ENCODE measurements at places on chromosomes 6 and 20. TPM values are rescaled to one million over a fixed set of nuclear protein-coding genes. Genes with fewer than 3 reads are reported as not detected.

The PDE7B gene
- total RNA-seq = 3.4 TPM

The TREML4 gene
- not detected for total RNA-seq

The EYS gene
- total RNA-seq = not detected

The DCDC2 gene
- total RNA-seq = 1.0 TPM

The COX4I2 gene
- not detected for total RNA-seq

The USP49 gene
- 5.2 TPM for total RNA-seq

The MYL9 gene
- total RNA-seq = 197 TPM

The VSX1 gene
- total RNA-seq = not detected

The ECT2L gene
- total RNA-seq = 0.13 TPM

The OOEP gene
- total RNA-seq = not detected

The TNFAIP3 gene
- 17.4 TPM for total RNA-seq

The ATXN1 gene
- total RNA-seq = 51.6 TPM

The GPSM3 gene
- total RNA-seq = 7.5 TPM

The APCDD1L gene
- 2.4 TPM for total RNA-seq

The AAR2 gene
- 36.1 TPM for total RNA-seq

The PRRC2A gene
- total RNA-seq = 205 TPM

The C2 gene
- total RNA-seq = 2.4 TPM

The TFB1M gene
- total RNA-seq = 14.1 TPM

The PCK1 gene
- total RNA-seq = not detected

The PPIL4 gene
- total RNA-seq = 35.7 TPM

The SYCP2L gene
- 4.3 TPM for total RNA-seq

The DEFB121 gene
- not detected for total RNA-seq

The DEF6 gene
- 0.52 TPM for total RNA-seq

The DOK5 gene
- 6.6 TPM for total RNA-seq

The MATN4 gene
- total RNA-seq = not detected

The SYCP2 gene
- 2.1 TPM for total RNA-seq

The JPH2 gene
- total RNA-seq = 16.5 TPM

The PGBD1 gene
- 7.6 TPM for total RNA-seq

The MEA1 gene
- total RNA-seq = 66.2 TPM

The CST4 gene
- total RNA-seq = not detected

The KATNA1 gene
- total RNA-seq = 19.2 TPM

The GSTA4 gene
- total RNA-seq = 46.4 TPM

The C6orf58 gene
- 0.73 TPM for total RNA-seq

The CNBD2 gene
- 4.6 TPM for total RNA-seq

The MARCKS gene
- 868 TPM for total RNA-seq

The MEI4 gene
- total RNA-seq = not detected

The TAGAP gene
- not detected for total RNA-seq

The DEFB132 gene
- not detected for total RNA-seq

All from osteocyte (in vitro differentiated cells).